AG04449 (cell line): ENCODE measurements at places on chromosomes 4 and X.

- DNase-seq, result no peak
Observed at GRCh38 chr4:99536271-99536670, 25.4 kb downstream of the C4orf17 start.

DNA sequence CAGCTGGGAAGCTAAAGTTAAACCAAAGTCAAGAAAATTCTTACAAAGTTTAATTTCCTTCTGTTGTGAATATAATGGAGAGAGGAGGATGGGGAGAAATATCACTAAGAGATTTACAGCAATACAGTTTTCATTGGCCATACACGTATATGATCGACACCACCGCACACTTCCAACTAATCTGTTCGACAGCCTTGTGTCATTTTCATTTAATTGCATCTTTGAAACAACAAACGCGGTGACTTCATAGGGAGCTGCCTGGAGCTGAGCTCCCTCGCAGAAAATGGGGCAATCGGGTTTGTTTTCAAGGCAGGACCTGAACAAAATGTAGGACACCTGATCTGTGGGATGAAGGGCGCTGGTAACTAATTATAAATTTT, 1.3 kb downstream of the PTPN13 start:
- no peak for DNase-seq

DNA sequence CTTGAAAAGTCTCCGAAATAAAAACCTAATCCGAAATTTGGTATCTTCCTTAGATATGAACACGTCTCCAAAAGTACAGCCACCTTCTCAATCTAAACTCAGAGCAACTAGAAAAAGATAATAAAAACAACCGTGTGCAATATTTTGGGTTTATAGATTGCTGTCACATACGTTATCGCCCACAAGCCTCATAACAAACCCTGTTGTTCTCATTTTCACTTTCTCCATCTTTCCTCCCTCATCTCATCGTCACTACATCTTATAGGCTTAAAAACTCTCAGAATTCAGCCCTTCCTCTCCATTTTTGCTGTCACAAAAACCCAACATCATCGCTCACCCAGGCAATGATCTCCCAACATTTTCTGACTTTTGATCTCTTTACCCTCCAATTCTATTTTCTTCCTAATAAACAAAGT, 448 bp upstream of the SCFD2 start:
- no peak for DNase-seq

DNA sequence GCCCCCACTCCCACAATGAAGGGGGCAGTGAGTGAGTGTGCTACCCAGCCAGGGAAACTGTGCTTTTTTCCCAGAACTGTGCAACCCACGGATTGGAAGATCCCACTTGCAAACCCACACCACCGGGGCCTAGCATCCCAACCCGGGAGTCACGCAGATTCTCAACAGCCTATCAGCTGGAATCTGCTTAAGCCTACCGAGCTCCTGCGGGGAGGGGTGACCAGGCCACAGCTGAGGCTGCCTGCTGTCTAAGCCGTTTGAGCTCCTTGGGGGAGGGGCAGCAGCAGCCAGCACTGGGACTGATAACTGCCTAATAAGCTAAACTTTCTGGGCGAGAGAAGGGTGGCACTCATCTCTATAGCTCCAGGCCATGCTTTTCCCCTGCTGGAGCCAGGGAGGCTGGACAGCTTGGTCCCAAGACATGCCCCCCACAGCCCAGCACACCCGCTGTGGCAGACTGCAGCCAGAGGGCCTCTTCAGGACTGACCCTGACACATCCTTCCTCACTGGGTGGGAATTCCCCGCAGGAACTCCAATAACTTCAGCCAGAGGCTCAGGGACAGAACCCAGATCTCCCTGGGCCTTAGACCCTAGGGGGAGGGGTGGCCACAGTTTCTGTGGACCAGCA, 161.3 kb upstream of the MAGEB18 start:
- no peak for DNase-seq

- no peak for DNase-seq
Observed at GRCh38 chr4:33107814-33108213, 2387.6 kb downstream of the PCDH7 start.

GRCh38 chr4:3293401-3294391, 875 bp downstream of the RGS12 start:
- DNase-seq, result no peak

DNA sequence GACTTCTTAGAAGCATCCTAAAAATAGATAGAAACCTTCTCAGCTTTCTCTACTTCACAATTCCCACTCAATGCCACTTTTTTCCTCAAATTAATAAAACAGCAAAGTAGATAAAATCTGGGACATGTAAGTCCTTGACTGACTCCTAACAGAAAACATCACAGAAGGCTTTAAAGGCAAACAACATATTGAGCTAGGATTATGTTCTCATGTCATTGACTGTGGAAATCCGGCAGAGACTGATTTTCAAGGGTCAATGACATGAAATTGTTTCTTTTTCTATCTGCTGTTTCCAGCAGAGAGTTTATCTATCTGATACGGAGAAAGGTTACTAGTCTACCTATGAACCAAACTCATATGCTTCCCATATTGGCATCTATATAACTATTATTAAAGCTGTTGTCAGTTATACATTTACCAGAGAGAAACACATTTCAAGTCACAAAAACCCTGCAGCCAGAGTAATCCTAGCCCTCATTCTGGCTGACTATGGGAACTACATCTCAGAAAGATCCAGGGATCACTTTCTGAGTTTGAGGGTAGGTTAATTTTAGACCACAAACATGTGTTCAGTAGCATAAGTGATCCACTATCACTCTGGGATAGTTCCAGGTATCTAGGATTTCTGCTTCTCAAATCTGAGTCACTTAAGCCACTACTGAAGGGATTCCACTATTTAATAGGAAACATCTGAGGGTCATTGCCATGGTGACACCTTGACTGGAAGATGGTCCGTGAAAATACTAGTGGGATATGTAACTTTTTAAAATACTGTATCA, 147.6 kb downstream of the PPP3CA start:
- DNase-seq, result no peak

- no peak for DNase-seq
Observed at GRCh38 chr4:145496292-145496691, 14.6 kb downstream of the SMAD1 start.

GRCh38 chrX:69077895-69078455, 87.3 kb downstream of the PJA1 start:
- no peak for DNase-seq

- DNase-seq, result no peak
Observed at GRCh38 chr4:108596344-108596743, 24.0 kb upstream of the RPL34 start.

- no peak for DNase-seq
Observed at GRCh38 chr4:83724485-83725335, 188.8 kb downstream of the GPAT3 start.

DNA sequence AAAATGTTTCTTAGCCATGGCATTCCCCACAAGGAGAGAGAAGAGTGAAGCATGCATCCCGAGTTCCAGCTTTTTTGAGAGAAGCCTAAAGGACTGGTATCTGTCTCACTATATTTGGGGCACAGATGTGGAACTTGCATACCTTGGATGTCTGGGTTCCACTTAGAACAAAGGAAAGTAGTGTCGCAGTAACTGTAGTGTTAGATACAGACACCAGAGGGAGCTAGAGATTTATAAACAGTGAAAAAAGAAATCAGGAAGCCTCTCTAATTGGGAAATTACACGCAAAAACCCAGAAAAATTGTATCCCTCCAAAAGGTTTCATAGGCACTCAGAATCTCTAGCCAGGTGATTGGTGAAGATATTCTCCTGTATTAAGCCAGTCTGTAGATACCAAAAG, 34.4 kb downstream of the AGTR2 start:
- DNase-seq, result no peak

DNA sequence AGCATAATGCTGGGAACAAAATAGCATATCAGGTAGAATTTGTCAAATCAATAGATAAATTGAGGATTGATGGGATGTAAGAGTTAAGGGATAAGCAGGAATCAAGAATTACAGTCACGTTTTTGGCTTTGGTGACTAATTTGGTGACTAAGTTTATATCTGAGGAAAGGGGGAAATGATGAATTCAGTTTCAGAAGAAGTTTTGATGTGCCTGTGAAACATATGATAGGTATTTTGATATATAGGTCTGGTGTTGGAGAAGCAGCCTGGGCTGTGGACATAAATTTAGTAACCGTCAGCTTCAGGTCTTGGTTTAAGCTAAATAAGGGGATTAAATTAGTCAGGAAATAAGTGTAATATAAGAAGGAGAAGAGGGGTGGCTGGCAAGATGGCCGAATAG, 79.0 kb upstream of the EDA2R start:
- DNase-seq, result no peak

- DNase-seq, result no peak
Observed at GRCh38 chr4:48681856-48682255, 98.2 kb downstream of the FRYL start.

DNA sequence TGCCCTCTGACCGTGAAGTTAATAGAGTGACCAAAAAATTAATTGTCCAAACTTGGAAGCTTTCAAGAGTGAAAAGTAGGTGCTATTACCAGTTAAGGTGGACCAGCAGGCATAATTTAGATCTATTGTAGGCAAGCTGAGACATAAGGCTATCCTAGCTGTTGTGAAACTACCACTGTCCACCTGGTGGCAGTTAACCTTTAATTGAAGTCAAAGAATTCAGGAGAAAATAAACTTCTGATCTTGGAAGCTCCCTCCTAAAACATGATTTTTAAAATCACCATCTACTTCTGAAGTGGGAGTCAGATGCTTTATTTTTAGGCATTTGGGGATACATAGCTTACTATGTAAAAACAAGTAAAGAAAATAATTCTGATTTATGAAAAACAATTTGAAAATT, 636.3 kb upstream of the HTR2C start:
- DNase-seq, result no peak

DNA sequence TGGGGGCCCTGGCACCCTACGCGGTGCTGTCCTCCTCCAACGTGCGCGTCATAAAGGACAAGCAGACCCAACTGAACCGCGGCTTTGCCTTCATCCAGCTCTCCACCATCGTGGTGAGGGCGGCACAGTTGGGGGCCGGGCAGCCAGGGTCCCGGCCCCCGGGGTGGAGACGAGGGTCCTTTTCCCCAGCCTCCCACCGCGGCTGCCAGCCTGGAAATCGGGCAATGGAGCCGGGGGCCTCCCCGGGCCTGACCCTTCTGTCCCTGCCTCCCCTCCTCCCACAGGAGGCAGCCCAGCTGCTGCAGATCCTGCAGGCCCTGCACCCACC, 13.7 kb upstream of the UBA1 start:
- DNase-seq, result no peak

DNA sequence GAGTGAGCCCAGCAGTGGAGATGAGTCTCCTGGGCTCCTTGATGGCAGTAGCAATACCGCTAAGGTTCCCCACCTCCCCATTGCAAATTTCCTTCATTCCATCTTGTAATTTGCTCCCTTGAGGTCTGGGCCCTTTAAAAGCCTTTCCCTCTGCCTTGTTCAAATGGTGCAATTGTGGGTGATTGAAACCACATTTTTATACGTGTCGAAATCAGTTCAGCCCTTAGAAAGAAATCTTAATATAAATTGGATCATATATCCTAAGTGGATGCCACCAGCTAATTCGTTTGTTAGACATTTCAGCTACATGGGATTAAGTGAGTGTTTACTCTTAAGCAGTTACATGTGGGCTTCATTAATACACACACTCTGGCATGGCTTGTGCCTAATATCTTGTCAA, 68.6 kb downstream of the NHS start:
- DNase-seq, result no peak

GRCh38 chr4:5338531-5338930, 287.3 kb downstream of the STK32B start:
- no peak for DNase-seq

GRCh38 chrX:10325611-10326010, 168.8 kb downstream of the CLCN4 start:
- peak; percentile 1 for DNase-seq

GRCh38 chr4:26319949-26320537, 771 bp upstream of the RBPJ start:
- no peak for DNase-seq

- no peak for DNase-seq
Observed at GRCh38 chr4:136571315-136571714, 961.0 kb downstream of the PCDH18 start.

- no peak for DNase-seq
Observed at GRCh38 chrX:147741776-147742175, 169.9 kb upstream of the FMR1 start.

- DNase-seq, result no peak
Observed at GRCh38 chr4:60344908-60345307, 855.2 kb upstream of the ADGRL3 start.

DNA sequence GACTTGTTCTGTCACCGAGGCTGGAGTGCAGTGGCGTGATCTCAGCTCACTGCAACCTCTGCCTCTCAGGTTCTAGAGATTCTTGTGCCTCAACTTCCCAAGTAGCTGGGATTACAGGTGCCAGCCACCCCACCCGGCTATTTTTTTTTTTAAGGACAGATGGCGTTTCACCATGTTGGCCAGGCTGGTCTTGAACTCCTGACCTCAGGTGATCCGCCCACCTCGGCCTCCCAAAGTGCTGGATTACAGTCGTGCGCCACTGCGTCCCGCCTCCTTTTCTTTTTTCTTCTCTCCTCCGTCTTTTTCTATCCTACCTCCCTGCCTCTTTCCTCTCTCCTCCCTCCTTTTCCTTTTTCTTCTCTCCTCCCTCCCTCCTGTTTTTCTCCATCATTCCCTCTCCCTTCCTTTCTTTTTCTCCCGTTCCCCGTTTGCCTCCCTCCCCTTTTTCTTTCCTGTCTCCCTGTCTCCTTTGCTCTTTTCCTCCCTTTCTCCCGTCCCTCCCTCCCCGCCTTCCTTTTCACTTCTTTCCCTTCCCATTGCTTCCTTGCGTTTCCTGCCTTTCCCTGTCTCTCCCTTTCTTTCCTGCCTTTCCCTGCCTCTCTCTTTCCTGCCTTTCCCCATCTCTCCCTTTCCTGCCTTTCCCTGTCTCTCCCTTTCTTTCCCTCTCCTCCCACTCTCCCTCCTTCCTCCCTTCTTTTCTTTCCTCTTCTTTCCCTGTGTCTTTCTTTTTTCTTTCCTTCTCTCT, 2.1 kb upstream of the SLC25A6 start:
- DNase-seq, result no peak

DNA sequence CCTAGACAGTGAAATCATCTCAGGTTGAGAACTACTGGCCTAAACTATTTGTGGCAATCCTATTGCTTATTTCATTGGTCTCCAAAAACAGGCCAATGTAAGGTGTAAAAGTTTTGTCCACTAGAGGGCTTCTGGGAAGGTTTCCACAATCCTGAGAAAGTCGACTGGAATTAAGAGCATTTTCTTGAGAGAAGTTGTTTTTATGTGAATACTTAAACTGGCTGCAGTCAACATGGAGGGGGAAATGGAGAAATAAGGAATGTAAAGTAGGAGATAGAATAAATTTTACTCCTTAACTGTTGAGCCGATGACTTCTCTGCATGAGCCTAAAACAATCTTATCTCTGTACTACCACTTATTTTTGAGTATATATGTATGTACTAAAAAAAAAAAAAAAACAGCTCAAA, 11.0 kb upstream of the EIF4E start:
- DNase-seq, result no peak
